ENCODE measurements at places on chromosomes 2 and 18.
A peak's percentile ranks its signal among the peaks of the same experiment; 100 is the strongest.

- no peak for DNase-seq
Observed at GRCh38 chr2:235098269-235098668, 146.5 kb downstream of the SH3BP4 start.

- DNase-seq: no peak
Observed at GRCh38 chr2:7788736-7789135, 871.5 kb downstream of the RNF144A start.

DNA sequence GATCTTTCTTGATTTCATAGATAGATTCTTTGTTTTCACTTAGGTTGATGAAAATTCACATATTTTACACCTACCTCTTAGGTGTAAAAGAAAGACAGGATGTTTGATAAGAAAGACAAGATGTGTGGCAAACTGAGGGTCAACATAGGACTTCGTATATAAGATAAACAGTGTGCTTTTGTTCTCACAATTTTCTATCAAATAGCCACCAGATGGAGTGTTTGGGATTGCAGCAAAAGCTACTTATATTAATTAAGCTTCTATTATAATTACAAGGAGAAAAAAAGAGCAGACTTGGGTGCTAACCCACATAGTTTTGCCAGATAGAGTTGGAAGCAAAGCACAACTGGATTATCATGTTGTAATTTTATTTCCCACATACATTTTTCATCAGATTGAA is 232.9 kb downstream of the CDH7 start:
- DNase-seq: no peak

DNA sequence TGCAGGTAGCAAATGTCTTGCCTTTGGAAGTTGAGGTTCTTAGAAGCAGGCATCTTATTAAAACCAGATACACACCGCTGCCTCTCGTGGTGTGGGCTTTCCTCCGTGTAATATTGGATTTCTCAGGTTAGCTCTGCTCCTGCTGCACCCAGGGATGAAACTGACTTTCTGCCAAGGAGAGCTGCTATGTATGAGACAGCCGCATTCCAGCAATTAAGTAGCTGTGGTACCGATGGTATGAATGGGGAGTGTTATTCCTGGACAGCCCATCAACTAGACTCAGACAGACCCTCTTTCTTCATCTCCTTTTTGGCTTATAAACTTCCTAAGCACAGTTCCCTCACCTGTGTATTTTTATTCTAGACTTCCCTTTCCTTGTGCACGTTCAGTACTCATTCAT is 6.8 kb upstream of the EHD3 start:
- DNase-seq: no peak

- DNase-seq: no peak
Observed at GRCh38 chr2:176079285-176079830, 4.4 kb downstream of the EVX2 start.

GRCh38 chr2:200138391-200139124 is 167.9 kb upstream of the SPATS2L start:
- DNase-seq: no peak

DNA sequence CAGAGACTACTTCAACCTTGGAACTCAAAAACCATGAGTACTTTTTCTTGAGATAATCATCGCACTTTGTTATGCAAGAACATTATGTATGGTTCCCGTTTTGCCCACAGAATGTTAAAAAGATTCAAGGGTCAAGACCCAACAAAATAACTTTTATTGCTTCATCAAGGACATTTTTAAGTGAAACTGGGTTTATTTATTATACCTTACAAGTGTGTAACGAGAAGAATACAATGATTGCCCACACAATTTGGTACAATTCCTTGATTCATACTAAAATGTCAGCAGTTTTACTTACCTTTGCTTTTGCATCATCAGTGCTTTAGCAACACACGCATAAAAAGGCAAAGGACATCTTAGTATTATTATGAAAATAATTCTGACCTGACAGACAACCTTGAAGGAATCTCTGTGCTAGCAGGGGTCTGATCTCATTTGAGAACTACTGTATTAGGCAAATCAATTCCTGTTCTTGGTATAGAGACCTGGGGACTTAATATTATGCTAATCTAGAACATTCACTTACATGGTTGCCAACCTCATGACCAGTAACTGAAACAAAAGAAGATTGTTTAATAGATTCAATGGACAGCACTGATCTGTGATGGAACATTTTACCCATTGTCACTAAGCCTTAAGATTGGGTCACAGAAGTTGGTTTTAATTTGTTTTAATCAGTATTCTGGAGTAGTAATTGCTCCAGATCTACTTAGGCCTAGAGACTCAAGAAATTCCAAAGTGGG is 16.2 kb downstream of the CCDC88A start:
- DNase-seq: no peak

GRCh38 chr18:79522451-79523205 is 126.9 kb downstream of the NFATC1 start:
- DNase-seq: no peak

DNA sequence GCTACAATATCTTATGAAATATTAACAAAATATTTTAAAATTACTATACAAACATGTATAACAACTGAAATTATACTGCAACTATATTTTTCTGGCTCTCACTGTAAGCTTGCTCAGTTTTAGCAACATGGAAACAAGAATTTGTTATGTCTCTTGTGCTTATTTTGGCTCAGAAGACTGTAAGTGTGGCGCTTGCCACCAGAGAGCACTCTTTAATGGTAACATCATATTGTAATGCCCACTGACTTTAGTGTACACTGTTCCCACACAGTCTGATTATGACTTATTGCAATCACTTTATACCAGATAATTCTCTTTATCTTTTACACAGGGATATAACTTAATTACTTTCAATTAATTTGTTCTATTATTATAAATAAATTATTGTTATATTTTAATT is 1500.6 kb upstream of the TMEFF2 start:
- DNase-seq: no peak

DNA sequence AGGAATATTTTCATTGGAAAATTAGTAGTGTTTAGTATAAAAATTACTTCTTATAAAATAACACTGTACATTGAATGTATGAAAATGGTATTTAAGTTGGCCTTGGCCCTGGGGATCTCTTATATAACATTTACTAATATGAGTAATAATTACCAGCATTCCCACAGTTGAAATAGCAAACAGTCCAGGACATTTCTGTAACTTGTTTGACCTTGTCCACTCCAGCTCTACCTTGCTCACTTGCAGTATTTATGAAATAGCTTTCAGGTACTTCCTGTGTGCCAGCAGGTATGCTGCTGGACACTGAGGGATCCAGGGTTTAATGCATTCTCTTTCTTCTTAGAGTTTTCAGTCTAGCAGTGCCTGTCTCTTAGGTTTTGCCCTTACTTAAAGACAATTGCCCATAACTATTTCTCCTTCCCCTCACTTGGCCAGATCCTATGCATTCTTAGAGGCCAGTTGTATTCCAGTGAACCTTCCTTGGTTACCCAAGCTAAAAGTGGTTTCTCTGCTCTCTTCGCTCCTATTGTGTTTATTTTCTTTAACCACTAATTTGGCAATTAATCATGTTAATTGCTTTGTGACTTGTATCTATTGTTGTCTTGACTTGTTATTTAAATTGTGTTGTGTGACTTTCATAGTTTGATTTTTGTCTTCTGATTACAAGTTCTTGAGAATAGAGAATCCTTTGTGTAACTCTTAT is 25.9 kb downstream of the BABAM2 start:
- DNase-seq: no peak

- DNase-seq: no peak
Observed at GRCh38 chr2:88144914-88145497, 17.1 kb upstream of the FABP1 start.

- no peak for DNase-seq
Observed at GRCh38 chr2:16461672-16462071, 204.0 kb downstream of the CYRIA start.

DNA sequence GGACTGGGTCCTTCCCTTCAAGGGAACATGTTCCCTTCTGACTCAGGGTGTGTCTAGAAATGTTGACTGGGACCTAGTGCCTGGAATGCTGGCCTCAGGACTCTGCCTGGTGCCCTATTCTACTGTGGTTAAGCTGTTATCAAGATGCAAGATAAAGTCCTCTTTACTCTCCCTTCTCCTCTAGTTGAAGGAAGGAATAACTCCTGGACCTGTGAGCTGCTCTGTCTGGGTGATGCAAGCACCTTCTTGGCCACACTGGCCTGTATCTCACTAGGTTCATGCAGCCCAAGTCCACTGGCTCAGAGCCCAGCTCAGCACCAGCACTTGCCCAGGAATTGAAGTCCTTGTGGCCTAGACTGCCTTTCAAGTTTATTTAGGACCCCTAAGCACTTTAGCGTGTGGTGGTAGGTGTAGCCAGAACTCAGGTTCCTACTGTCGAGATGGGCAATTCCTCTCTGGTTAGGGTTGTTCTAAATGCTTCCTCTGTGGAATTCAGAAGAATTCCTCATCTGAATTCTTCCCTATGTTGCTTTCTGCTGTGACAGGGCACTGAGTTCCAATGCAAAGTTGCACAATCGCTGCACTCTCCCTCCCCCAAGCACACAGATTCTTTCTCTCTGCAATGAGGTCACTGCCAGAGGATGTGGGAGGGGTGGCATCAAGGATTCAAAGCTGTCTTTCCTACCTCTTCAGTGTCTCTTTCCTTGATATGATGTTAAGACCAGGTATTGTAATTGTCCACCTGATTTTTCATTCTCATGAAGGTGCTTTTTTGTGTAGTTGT is 54.7 kb downstream of the VWC2L start:
- no peak for DNase-seq

- DNase-seq: no peak
Observed at GRCh38 chr2:65549631-65550030, 117.2 kb upstream of the SPRED2 start.

DNA sequence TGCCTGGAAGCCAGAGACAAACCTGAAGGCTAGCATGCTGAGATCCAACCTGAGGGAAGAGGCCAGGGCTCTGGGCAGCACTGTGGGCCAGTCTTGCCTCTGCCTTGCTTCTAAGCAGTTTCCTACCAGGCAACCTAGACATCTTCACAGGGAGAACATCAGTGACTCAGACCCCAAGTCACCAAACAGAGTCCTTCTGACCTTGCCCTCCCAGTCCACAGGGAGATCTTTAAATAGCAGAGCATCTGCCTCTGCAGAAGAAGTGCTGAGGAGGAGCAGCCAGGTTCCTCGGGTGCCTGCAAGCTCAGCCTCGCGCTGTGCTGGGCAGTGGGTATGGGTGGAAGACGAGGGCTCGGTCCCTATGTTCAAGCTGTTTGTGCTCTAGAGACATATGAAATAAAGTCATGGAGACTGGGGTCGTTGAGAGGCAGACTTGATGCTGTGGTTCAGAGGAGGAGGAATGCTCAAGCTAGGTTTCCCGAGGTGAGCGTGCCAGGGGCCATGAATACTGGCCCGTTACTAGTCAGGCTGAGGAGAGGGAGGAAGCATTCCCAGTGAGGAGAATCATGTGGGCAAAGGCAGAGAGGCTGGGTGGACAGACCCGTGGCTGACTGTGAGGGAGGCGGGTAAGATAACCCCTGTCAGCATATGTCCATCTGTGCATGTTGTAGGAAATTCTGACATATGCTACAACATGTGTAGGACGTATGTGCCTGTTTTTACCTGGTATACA is 66.5 kb downstream of the BOLA3 start:
- DNase-seq: no peak

DNA sequence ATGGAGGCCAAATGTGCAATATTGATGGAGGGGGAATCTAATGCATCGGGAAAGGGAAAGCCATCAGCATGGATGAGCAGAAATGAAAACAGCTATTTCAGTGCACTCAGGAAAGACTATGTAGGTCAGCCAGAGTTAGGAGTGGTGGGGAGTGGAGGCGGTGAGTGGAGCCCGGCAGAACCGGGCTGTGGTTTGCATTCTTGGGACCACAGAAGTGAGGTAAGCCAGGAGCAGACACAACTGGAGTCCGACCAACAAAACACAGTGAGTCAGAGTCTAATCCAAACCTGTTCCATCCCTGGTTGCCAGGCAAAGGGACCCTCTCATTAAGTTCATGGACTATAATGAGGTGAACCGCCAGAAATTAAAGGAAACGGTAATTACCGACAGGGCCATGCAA is 61.1 kb upstream of the RAB12 start:
- DNase-seq: peak; percentile 27

DNA sequence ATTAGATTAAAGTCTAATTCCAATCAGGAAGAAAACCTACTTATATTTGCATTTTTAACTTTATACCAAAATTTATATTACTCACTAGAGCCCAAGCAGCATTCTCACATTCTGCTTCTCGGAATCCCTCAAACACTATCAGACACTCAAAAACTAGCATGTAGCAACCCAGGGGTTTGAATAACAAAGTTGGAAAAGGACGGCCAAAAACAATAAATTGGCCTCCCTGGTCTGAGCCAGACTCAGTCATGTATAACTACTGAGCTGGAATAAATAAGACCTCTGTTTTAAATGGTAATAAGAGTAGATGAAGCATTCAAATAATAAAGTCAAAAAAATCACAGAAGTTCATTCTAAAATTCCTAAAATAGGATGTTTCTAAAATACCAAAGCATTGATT is 290.9 kb downstream of the IRS1 start:
- DNase-seq: no peak

- DNase-seq: no peak
Observed at GRCh38 chr2:63840081-63840784, 1.5 kb upstream of the UGP2 start.

- no peak for DNase-seq
Observed at GRCh38 chr18:10145546-10145945, 231.7 kb downstream of the VAPA start.

GRCh38 chr2:105753380-105753779 is 8.7 kb downstream of the NCK2 start:
- DNase-seq: no peak

DNA sequence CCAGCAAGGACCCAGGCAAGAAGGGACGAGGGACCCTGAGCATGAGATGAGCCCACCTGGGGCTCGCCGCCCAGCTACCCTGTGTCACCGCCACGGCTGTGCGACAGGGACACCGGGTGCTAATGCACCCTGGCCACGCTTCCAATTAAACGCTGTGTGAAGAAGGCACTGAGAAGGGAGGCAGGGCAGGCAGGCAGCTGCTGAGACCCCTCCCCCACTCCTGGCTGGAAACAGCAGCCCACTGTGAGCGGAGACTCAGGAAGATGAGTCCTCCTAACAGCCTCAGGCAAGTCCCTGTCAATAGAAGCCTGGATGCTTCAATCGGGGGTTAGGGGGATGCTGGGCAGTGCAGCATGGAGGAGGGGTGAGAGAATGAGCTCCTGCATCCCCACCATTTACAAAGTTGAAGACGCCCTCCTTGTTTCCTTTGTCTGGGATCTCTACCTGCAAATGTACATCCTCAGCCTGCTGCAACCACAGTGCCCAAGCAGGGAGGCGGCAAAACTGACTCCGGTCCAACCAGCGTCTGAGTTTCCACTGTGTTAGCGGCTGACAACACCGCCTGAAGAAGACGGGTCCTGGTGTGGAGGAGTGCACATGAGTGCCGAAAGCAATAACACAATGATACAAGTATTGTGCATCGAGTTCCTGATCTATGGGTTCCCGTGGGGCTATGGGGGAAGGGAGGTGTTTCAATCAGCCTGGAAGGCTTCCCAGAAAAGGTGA is 12.8 kb downstream of the TMEM163 start:
- no peak for DNase-seq

- no peak for DNase-seq
Observed at GRCh38 chr18:45081566-45082181, 401.0 kb downstream of the SETBP1 start.

GRCh38 chr2:127811397-127812321 is 688 bp upstream of the WDR33 start:
- no peak for DNase-seq

All from T1000 (cell line).